ENCODE measurements at places on chromosomes 3 and 15. TPM values are rescaled to one million over a fixed set of nuclear protein-coding genes. Genes with fewer than 3 reads are reported as not detected.

- no peak for DNase-seq
Measured at GRCh38 chr15:39684233-39684632, 98.4 kb downstream of the FSIP1 start.

GRCh38 chr15:40819048-40819447 lies 9.5 kb downstream of the PPP1R14D start:
- no peak for DNase-seq

- DNase-seq, result peak; percentile 68
Measured at GRCh38 chr3:140128631-140129030, 193.6 kb downstream of the CLSTN2 start.

DNA sequence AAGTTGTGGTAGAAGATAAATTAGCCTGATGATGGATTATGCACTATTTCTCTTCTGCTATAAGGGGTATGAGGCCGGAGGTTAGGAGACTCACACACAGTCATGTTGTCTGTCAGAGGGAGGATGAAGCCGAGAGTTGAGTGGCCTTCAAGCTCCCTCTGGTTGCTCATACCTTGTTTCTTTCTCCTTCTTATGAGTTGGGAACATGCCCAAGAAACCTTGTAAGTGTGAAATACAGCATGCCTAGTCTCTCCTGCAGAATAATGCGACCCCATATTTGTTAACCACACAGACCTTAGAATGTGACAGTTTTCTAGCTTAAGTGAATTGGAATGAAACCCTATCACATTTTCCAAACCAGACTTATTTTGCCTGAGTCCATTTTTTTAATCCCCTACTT lies 366.7 kb downstream of the PTPRG start:
- DNase-seq, result no peak

IGSF10 gene
- 6.8 TPM for total RNA-seq

GRCh38 chr3:101253396-101253795 lies 67.0 kb downstream of the IMPG2 start:
- no peak for DNase-seq

CORO2B gene
- total RNA-seq, result 3.1 TPM

LSAMP gene
- 2.0 TPM for total RNA-seq

GRCh38 chr3:37132334-37132733 lies 42.0 kb downstream of the LRRFIP2 start:
- no peak for DNase-seq

HRG gene
- 0.34 TPM for total RNA-seq

DNA sequence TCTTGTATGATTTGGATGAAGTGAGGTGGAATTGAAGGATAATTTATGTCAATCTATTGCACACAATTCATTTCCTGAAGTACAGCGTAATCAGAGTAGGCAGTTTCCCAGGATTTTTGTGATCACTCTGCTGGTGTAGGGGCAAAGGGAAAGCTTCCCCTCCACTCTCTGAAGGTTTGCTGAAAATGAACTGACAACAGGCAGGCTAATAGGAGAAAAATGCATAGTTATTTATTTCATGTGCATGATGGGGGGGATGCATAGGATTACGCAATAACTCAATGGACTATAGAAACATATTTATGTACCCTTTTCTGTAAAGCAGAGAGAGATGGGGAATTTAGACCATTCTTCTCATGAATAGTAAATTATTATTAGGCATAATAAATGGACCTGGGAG lies 872.9 kb downstream of the NAALADL2 start:
- no peak for DNase-seq

GRCh38 chr3:111803123-111803593 lies 55.9 kb upstream of the PHLDB2 start:
- peak; percentile 52 for DNase-seq

MKRN3 gene
- 0.11 TPM for total RNA-seq

- no peak for DNase-seq
Measured at GRCh38 chr3:27900316-27900715, 178.2 kb upstream of the EOMES start.
